Activated naive CD4-positive, alpha-beta T cell treated with anti-CD3 and anti-CD28 coated beads, Interleukin-2, amount 50 U/mL, for 72 hours (primary cell): ENCODE measurements at places on chromosomes 7 and 10. TPM values are rescaled to one million over a fixed set of nuclear protein-coding genes. Genes with fewer than 3 reads are reported as not detected.

- no peak for DNase-seq
Observed at GRCh38 chr7:24540956-24541355, 32.3 kb upstream of the PALS2 start.

DNA sequence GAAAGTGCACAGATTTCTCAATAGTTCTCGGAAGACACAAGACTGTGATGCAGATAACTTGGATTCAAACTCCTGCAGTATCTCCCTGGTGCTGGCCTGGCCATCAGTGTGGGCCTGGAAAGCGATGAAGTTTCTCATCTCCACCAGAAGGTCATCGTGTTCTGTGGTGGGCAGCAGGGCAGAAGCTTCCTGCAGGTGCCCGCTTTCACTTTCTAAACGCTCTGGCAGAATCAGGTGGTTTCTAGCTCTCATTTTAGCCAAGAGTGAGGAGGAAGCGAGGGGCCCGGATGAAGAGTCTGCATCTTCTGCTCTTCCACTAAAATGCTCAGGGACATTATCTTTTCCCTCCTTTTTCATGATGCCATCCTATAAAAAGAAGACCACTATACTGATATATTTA, 63.0 kb upstream of the DRGX start:
- no peak for DNase-seq

DNA sequence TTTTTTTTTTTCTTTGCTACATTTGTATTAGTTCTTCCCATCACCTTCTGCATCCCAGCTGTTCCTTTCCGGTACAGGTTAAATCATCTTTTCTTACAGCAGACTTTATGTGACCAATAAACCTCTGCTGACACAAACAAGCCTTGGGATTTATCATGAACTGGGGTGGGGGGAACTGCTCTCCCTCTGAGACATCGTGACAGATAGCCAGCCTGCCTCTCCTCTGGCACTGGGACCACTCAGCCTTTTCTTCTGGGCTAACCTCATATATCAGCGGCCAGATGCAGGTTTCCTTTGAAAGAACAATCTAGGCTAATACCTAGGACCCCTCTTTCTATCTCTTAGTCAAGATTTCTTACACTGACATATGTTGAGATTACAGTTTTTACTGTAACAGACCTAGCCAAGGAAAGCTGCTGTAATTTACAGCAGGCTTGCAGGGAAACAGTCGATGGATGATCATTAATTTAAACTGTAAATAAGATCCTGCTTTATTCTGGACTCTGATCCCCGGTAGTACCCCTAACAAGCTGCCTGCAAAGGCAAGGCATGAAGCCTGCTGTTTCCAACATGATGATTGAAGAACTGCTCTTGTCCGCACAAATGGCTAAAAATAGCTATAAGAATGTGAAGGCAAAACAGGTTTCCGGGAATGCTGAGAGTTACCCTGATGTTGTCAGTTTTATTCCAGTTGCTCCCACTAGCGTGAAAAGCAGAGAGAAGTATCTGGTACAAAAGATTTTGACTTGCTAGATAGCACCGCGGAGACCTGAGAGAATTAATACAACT, 338.7 kb downstream of the SORCS1 start:
- no peak for DNase-seq

GRCh38 chr7:37311355-37311754, 137.3 kb downstream of the ELMO1 start:
- DNase-seq, result no peak

DNA sequence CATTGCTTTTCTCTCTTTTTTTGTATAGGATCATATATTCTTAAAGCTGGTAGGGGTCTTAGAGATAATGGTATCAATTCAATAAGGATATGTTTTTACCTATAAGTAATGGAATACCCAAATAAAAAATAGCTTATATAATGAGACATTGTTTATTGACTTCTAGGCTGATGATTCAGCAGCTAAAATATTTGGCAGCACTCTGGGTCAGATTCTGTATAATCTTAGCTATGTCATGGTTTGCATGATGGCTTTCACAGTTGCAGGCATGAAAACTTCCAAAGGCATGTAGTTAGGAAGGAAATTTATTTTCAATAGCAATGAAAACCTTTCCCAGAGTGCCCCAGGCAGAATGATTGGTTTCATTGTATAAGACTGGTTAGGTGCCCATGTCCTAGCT, 32.1 kb upstream of the A1CF start:
- no peak for DNase-seq

GRCh38 chr7:104903044-104903443, 111.0 kb upstream of the KMT2E start:
- no peak for DNase-seq

Gene GUSB
- 49.3 TPM for total RNA-seq
